ENCODE measurements at places on chromosomes 7 and 10.

DNA sequence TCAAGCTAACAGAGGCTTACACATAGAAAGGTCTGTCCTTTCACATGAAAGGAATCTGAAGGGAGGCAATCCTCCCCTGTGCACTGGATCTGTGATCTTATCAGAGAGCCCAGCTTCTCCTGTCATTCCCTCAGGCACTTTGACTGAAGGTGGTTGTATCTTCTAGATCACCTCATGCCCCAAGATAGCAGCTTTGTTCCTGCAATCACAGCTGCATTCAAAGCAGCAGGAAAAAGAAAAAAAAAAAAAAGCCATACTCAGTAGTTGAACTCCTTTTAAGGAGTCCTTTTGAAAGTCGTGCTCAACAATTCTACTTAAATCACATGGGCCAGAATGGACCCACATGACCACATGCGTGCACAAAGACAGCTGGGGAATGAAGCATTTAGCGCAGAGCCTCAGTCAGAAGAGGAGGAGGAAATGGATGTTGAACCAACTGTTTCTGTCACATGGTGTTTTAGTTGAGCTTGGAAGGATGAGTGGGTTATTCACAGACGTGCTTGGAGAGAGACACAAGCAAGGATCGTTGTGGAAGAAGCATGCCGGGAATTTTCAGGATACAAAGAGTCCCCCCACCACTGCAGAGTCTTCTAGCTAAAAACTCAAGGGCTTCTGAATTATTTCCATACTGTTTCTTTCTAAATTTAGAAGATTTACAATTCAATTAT, 13.0 kb upstream of the PFKP start:
- H3K27me3 ChIP-seq = no peaks in the 10 kb centered on the region
- H3K4me3 ChIP-seq = no peak overlapping the region
- H3K27ac ChIP-seq = peak overlapping the region; percentile 51
- H3K36me3 ChIP-seq = no peaks in the 10 kb centered on the region
- no peak for DNase-seq

- H3K4me1 ChIP-seq = peaks cover 98% of the 10 kb centered on the region
- H3K4me3 ChIP-seq = peak overlapping the region; percentile 65
- H3K36me3 ChIP-seq = no peaks in the 10 kb centered on the region
- H3K27me3 ChIP-seq = no peaks in the 10 kb centered on the region
- no peak for DNase-seq
- peak overlapping the region; percentile 98 for H3K27ac ChIP-seq
Observed at GRCh38 chr7:47328392-47329319, 253.3 kb downstream of the TNS3 start.

- no peak for DNase-seq
- no peaks in the 10 kb centered on the region for H3K27me3 ChIP-seq
- no peaks in the 10 kb centered on the region for H3K4me1 ChIP-seq
- H3K27ac ChIP-seq = no peak overlapping the region
Observed at GRCh38 chr7:138431517-138431916, 28.5 kb upstream of the TRIM24 start.

GRCh38 chr7:38451840-38452239, 178.4 kb upstream of the TARP start:
- H3K27me3 ChIP-seq = no peaks in the 10 kb centered on the region
- no peak overlapping the region for H3K27ac ChIP-seq
- H3K4me3 ChIP-seq = no peak overlapping the region
- peaks cover 11% of the 10 kb centered on the region for H3K4me1 ChIP-seq
- no peaks in the 10 kb centered on the region for H3K36me3 ChIP-seq

DNA sequence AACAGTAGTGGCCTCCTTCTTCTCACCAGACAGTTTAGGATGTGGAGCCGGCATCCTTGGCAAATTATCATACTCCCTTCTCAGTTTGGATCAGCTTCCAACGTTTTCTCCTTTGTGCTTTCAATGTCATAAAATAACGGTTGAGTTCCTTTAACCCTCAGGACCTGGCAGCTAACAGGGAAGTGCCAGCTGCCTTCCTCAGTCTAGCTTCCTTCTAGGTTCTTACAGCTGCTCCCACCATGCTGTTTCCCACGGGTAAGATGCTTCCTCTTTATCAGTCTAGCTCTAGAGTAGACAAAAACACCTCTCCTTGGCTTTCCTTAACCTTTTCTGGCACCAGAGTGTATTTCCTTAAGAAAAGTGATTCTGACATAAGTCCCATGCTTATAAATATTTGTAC, 33.2 kb downstream of the BLVRA start:
- H3K36me3 ChIP-seq = peaks cover 79% of the 10 kb centered on the region
- no peaks in the 10 kb centered on the region for H3K27me3 ChIP-seq
- no peak overlapping the region for H3K4me3 ChIP-seq
- no peaks in the 10 kb centered on the region for H3K4me1 ChIP-seq
- H3K27ac ChIP-seq = no peak overlapping the region

DNA sequence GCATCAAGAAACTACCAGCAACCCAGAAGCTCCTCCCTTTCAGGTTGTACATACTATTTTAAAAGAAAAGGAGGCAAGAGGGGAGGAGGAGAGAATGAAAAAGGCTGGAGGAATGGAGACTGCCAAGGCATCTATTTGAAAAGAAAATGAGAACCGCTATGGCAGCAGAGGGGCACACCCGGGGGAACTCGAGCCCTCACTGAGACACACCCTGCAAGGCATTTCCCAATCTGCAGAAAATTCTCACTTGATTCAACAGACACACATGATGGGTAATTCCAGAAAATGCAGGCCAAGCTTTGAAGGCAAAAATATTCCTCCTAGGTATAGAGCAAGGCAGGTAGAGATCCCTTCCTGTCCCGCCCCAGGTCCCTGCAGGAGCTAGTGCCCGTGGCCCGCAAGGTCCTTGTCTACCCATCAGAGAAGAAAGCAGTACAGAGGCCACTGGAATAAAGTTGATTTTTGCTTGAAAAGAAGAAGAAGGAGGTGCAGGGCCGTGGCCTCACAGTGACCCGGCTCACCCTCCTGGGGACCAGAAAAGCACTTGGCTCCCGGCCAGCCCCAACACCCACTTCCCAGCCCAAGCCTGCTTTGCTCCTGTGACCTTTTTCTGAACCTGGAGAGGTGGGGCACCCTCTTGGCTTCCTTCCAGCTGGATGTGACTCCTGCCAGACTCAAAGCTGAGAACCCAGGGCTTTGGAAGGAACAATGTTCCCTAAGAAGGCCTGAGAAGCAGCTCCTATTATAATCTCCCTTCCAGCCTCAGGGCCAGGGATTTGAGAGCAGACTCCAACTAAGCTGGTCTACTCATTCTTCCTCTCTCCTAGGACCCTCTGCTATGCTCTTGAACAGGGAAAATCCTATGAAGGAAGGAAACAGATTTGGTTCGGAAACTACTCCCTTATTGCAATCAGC, 6.2 kb upstream of the PIK3CG start:
- no peaks in the 10 kb centered on the region for H3K27me3 ChIP-seq
- DNase-seq = peak; percentile 67
- H3K4me1 ChIP-seq = peaks cover 28% of the 10 kb centered on the region
- peak overlapping the region; percentile 31 for H3K27ac ChIP-seq

GRCh38 chr7:137933270-137934017, 68.4 kb downstream of the CREB3L2 start:
- peak overlapping the region; percentile 56 for H3K27ac ChIP-seq
- DNase-seq = no peak
- no peaks in the 10 kb centered on the region for H3K27me3 ChIP-seq

DNA sequence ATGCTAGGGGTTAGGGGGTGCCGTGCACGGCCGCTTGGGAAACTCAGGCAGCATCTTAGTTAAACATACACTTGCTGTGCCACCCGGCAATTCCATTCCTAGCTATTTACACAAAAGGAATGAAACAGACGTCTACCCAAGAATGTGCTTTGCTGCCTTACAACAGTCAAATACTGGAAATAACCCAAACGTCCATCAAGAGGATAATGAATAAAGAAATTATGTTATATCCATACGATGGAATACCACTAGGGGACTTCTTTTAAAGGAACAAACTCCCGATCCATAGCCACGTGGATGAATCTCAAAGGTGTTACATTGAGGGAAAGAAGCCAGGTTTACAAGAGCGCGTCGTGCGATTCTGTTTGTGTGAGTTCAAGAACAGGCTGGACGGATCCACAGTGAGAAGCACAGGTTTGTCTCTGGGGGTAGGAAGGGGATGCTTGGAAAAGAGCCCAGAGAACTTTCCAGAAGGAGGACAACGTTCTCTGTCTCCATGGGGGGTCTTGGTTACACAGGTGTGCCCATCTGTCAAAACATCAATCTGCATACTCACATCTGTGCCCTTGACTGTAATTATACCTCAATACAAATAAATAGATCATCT, 41.8 kb downstream of the STK32C start:
- no peak overlapping the region for H3K27ac ChIP-seq
- no peaks in the 10 kb centered on the region for H3K36me3 ChIP-seq
- no peaks in the 10 kb centered on the region for H3K27me3 ChIP-seq
- no peak overlapping the region for H3K4me3 ChIP-seq

DNA sequence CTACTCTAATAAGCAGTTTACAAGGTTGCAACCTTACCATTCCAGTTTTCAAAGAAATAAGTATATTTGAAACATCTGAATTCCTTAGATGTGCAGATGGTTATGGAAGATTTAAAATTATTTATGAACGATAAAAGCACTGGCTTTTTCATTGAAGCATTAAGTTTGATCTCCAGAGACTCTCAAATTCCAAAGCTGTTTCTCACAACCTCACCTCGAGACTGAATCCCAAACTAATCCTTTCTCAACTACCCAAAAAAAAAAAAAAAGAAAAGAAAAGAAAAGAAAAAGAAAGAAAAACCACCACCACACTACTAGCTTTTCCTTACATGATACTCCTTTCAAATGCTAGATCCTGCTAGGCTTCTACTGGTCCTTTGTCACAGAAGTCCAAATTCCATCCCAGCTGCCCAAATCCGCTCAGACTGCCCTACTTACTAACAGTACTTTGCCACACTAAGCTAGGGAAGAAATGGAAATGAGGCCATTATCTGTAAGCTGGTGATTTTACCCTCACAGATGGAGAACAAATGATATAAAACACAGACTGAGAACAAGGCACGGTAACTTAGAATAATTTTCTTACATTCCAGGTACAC, 100.6 kb upstream of the CDK1 start:
- H3K27me3 ChIP-seq = no peaks in the 10 kb centered on the region
- H3K36me3 ChIP-seq = no peaks in the 10 kb centered on the region
- H3K4me1 ChIP-seq = no peaks in the 10 kb centered on the region
- DNase-seq = no peak

- H3K36me3 ChIP-seq = no peaks in the 10 kb centered on the region
- H3K4me1 ChIP-seq = no peaks in the 10 kb centered on the region
- no peak overlapping the region for H3K27ac ChIP-seq
- H3K27me3 ChIP-seq = no peaks in the 10 kb centered on the region
- no peak for DNase-seq
Observed at GRCh38 chr10:109114579-109114978, 808.7 kb downstream of the XPNPEP1 start.

DNA sequence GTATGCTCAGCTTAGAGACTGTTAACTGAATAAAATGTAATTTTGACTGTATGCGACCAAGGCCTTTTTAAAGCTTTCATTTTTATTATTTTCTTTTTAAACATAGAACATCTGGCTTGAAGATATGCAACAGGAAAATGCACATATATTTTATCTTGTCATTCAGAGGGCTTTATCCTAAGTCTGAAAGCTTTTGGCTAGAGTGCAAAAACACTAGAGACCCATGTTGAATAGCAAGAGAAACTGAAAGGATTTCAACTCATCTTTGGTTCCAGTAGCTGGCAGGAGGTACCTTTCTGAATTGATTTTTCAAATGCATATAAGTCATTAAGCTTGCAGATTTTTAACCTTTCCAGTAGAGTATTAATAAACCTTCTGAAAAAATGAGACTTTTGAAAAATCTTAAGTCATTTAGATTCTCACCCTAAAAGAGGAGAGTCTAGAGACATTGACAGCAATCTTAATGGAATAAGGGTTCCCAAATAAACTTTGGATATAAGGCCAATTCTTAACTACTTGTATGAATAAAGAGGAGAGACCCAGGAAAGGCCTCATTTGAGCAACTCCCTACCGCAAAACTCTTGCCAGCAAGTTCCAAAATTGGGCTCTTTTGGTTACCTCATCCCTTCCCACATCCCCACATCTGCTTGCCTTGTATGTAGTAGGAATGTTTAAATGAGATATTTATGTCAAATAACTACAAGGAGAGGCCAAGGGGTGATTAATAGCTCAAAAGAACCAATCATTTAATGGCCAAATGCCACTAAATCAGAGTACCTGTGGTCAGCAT, 454.4 kb downstream of the HTR7 start:
- H3K4me1 ChIP-seq = no peaks in the 10 kb centered on the region
- DNase-seq = no peak
- no peak overlapping the region for H3K27ac ChIP-seq
- H3K36me3 ChIP-seq = no peaks in the 10 kb centered on the region

DNA sequence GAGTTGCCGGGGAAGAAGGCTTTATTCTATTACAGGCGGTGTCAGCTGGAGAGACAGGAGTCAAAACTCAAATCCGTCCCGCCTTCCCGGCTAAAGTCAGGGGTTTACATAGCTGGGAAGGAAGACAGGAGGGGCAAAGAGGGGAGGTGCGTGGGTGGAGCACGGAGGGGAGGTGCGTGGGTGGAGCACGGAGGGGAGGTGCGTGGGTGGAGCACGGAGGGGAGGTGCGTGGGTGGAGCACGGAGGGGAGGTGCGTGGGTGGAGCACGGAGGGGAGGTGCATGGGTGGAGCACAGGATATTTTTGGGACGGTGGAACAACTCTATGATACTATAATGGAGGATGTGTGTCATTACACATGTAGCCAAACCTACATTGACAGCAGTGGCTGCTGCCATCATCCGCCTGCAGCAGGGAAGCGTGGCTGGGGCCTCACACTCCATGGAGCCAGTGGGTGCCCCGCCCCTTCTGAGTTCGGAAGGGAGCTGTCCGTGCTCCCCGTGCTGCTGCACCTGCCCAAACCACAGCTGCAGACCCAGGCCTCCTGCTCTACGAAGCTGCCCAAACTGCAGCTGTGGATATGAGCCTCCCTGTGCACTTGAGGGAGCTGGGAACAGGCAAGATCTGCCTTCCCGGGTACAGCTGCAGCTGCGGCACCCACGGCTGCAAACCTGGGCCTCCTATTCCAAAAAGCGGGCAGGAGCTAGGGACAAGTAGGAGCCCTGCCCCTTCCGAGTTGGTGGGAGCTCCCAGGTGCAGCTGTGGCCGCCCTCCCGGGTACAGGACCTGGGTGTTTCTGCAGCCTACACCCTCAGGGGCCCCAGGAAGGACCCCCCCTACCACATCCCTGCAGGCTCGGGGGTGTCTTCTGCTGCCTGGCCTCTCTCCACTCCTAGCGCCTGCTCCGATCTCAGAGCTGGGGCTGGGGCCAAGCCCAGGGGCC, 119.4 kb downstream of the DYNC2I1 start:
- H3K27me3 ChIP-seq = no peaks in the 10 kb centered on the region
- H3K4me3 ChIP-seq = no peak overlapping the region
- no peaks in the 10 kb centered on the region for H3K36me3 ChIP-seq
- no peak for DNase-seq
- no peak overlapping the region for H3K27ac ChIP-seq

DNA sequence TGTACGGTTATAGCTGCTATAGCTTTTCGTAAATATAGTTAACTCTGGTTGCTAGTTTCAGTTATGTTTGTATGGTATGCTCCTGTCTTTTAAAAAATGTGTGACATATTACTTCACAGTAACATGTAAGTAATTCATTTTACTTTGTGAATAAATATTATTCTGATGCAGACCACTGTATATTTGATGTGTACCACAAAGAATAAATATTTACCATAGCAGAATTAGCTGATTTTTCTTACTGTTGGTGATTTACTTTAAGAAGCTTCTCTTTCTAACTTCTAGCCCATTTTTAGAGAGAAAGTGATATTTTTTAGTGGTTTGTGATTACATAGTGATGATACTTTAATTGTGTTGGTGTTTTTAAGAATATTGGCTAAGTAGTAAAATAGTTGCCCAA, 292.8 kb downstream of the BBS9 start:
- H3K27ac ChIP-seq = no peak overlapping the region
- no peaks in the 10 kb centered on the region for H3K4me1 ChIP-seq
- DNase-seq = no peak
- no peaks in the 10 kb centered on the region for H3K36me3 ChIP-seq
- no peak overlapping the region for H3K4me3 ChIP-seq
